ENCODE measurements at places on chromosomes 13 and 19.

- no peak for DNase-seq
Measured at GRCh38 chr19:32676895-32677359, 1.3 kb downstream of the RGS9BP start.

- peak; percentile 9 for DNase-seq
Measured at GRCh38 chr19:29211562-29212355, 1.2 kb downstream of the UQCRFS1 start.

DNA sequence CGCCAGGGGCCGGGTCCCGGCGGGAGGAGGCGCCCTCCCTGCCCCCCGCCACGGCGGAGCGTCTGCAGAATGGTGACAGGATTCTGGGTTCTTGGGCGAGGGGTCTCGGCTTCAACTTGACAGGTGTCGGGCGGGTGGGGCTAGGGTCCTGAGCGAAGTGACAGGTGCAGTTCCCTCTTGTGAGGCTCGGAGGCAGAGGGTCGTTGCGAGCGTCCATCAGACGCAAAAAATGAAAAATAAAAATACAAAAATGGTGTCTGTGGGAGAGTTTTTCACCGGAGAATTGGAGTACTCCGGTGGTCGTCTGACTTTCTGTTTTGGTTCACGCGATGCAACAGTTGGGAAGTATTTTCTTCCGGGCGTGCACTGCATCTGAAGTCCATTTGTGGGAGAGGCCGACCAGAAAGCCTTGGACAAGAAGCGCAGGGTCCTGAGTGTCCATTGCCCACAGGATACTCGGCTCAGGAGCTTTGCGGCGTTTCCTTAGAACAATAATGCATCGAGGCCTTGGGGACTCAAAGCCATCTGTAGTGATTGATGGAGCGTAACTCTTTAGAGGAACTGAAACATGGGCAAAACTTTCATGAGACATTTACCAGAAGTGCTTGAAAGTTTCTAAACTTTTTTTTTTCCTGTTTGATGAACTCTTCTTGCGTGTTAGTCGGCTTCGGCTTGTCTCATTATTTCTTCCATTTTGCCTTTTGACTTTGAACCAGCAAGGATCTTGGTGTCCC lies 759 bp downstream of the RB1 start:
- peak; percentile 64 for DNase-seq

DNA sequence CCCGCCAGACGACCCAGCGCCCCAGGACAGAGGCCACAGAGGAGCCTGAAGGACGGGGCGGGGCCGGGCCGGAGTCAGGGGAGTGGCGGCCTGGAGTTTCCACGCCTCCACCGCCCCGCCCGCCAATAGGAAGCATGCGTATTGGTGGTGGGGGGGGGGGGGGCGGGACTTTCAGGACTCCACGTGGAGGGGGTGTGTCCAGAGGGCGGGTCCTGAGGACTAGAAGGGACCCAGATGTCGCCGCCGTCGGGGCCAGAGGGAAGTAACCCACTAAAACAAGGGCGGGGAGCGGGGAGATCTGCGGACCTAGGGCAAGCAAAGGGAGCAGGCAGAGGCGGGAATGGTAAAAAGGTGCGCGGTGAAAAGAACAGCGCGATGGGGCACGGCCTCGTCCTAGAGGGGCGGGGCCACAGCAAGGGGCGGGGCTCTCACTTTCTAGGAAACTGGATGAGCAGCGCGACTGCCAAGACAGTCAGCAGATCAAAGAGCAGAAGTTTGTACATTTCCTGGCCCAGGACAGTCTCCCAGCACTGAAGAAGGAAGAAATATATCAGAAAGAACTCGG lies 2.8 kb upstream of the LENG1 start:
- DNase-seq: peak; percentile 56

DNA sequence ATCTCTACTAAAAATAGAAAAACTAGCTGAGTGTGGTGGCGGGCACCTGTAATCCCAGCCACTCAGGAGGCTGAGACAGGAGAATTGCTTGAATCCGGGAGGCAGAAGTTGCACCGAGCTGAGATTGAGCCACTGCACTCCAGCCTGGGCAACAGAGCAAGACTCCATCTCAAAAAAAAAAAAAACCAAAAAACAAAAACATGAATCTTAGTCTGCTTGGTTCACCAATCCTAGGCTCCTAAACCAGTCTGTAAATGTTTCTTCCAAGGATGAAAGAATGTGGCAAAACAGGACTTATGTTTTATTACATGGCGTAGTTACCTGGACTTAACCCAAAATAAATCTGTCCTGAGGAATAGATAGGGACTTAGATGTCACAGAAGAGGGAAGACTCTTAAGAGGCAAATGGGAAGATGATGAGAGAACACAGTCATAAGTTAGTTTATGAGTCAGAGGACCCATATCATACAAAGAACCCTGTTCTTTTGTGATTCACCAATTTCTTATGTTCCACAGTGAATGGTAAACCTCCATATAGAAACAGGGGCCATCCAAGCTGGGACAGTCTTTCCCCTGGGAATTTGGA lies 6.9 kb upstream of the FBXL3 start:
- peak; percentile 8 for DNase-seq

DNA sequence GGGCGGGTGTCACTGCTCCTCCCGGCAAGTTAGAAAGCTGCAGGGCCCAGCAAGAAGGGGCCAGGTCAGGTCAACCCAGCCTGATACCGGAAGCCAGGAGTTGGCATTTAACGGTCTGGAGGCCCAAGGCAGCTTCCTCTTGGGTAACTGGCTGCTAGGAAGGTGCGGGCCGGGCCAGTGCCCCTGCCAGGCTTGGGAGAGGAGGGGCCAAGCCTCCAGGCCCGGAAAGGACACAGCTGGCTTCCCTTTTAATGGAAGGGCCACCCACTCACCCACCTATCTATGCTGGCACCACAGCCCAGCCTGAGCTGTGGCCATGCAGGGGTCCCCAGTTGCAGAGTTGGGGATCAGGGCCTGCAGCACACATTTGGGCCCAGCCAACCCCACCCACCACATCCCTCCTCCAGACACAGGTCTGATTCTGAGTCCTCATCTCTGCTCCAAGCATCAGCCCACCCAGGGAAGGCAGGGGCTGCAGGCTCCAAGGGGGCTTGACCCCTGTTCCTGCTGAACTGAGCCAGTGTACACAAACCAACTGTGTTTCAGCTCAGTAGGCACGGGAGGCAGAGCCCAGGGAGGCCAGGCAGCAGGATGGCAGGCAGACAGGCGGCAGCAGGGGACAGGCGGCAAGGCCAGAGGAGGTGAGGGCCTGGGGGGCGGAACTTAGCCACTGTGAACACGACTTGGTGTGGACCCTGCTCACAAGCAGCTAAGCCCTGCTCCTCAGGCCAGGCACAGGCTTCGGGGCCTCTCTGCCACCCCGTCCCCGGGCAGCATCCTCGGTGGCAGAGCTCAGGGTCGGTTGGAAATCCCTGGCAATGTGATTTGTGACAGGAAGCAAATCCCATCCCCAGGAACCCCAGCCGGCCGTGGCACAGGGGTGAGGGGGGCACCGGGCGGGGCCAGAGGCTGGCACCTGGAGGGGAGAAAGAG lies 40.8 kb downstream of the ZSWIM4 start:
- no peak for DNase-seq

DNA sequence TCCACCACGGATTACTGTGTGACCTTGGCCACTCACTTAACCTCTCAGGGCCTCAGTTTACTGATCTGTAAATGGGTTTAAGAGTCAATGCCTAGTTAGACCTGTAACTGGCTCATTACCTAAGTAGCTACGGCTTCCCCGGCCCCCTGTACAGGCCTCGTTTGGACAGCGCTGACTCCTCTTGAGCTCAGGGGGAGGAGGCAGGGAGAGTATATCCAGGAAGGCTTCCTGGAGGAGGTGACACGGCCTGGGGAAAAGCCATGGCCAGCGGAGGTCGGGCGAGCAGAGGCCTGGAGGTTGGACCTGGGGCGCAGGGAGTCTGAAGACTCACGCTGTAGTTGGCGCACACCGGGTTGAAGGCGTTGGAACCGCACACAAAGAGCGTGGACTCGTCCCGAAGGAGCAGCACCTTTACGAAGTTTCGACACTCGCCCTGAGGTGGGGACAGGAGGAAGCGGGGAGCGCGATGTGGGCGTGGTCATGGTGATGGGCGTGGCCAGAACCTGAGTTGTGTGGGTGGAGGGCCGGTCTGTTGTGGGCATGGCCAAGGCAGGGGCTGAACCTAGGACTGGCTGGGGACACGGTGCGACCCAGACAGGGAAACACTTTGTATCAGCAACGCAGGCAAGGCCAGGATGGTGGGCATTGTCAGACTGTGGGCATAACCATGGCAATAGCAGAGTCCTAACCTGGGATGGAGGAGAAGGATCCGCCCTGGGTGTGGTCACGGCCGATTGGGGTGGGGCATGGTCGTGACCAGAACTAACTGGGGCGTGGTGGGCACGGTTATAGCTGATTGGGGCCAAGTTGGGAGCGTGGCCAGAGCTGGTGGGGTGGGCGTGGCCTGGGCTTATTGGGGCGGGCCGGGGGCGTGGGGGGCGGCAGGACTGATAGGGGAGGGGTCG lies 3.6 kb downstream of the SEMA6B start:
- DNase-seq: peak; percentile 30

DNA sequence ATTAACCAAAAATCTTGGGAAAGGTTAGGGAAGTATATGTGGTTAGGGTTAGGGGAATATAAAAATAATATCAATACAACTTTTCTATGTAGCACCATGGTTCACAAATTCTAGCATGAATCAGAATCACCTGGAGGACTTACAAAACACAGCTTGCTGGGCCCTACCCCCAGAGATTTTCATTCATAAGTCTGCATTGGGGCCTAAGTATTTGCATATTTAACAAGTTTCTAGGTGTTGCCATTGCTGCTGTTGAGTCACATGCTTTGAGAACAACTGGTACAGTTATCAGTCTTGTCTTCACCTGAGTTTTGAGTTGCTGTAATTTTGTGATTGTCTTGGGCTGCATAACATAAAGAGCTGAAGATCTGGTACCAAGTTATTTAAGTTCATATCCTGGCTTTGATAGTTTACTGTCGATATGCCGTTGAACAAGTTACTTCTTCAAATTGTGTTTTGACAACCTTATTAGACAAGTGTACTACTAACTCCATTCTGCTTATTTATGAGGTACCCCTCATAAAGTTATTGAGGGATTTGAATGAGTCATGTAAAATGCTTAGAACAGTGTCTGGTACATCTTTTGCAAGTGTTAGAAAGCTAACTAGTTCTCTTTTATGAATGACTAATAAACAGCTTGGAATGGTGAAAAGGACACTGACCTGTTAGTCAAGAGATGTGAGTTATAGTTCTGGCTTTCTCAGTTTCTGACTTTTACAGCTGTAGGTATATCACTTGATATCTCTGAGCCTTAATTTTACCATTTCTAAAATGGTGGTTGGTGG lies 132.9 kb downstream of the PAN3 start:
- no peak for DNase-seq

DNA sequence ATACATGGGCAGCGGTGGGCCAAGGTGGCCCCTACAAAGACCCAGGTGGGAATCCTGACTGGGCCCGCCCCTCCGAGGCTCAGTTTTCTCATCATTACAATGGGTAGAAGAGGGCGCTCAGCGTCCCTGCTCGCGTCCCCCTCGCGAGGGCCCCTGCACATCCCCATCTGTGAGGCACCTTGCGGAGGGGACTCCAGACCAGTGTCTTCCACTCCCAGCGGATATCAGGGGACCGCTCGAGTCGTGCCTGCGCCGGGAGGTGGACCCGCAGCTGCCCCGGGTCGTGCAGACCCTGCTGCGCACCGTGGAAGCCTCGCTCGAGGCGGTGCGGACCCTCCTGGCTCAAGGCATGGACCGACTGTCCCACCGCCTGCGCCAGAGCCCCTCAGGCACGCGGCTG lies 15.3 kb upstream of the COLGALT1 start:
- DNase-seq: no peak

DNA sequence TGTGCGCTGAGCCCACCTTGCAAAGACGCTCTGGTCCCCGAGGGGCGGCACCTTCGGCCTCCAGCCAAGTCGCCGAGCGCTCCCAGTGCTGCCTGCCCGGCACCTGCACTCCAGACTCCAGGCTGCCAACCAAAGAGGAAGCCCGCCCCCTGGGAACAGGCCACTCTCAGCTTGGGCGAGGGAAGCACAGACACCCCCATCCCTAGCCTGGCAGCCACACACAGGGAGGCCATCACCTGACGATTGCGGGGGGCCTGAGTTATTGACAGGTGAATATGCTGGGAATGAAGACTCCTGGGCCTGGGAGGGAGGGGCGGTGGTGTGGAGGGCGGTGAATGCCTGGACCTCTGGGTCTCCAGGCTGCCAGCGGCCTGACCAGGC lies 10.3 kb upstream of the ZNF492 start:
- DNase-seq: no peak

DNA sequence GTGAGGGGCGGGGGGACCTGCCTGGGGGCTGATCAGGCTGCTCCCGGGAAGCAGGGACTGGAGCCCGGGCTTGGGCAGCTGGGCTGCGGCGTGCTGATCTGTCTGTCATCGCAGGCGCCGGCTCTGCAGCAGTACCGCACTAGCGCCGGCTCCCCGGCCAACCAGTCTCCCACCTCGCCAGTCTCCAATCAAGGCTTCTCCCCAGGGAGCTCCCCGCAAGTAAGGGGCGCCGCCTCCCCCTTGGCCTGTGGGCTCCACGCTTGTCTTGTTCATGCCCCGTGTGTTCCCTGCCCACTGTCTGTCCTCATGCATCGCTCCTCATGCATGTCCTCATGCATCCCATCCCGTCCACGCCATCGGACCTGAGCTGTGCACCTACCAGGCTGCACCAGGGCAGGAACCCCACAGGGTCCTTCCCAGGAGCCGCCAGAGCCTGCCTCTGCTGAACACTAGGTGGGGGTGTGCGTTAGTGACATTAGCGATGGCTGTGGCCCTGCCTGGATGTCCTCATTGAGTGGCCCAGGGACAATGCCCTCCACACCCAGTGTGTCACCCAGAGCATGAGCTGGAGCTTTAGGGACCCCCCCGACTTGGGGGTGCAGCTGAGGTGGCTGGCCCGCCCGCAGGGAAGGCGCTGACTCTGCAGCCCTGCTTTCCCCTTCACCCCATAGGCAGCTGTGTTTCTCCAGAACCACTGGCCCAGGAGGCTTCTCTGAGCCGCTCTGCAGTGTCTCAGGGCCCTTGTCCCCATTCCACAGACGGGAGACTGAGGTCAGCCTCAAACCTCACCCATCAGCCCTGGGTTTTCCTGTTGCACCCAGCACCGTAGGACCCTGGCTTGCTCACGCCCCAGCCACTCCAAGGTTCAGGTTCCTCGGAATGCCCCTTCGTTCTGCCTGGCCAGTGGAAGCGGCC lies 19.5 kb downstream of the COMP start:
- no peak for DNase-seq

- DNase-seq: no peak
Measured at GRCh38 chr13:64078025-64078424, 2662.4 kb upstream of the PCDH20 start.

DNA sequence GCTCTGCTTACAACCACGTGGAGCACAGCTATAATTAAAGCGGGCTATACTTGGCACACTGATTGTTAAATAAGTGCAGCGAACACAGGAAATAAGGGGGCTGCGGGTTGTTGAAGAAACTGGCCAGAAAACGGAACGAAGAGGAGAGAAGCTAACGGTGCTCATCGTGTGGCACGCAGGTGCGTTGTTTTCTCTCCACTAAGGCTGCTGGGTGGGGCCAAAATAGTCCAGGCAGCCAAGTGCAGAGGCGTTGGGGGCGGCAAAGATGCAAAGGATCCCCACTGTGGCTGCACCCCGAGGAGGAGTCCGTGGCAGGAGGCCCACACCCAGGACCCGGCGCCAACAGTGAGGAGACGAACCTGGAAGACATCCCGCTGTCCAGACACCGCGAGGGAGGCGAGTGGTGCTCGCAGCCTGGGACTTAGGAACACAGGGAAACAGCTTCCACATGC lies 8.1 kb upstream of the ARL11 start:
- no peak for DNase-seq

Measured in EL (cell line).